ENCODE measurements at places on chromosomes 16 and 17.

GRCh38 chr16:88940862-88941817, 35.9 kb downstream of the CBFA2T3 start:
- DNase-seq = no peak

DNA sequence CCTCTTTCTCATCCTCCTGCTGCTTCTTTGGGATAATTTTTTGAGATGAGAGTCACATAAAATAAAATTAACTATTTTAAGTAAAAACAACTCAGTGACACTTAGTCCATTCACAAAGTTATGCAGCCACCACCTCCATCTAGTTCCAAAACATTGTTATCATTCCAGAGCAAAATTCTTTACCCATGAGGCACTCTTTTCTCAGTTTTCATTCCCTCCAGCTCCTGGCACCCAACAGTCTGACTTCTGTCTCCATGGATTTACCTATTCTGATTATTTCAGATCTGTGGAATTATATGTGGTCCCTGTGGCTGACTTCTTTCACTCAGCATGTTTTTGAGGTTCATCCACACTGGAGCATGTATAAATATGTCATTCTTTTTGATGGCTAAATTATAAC, 239.9 kb upstream of the DYNLRB2 start:
- DNase-seq = no peak

DNA sequence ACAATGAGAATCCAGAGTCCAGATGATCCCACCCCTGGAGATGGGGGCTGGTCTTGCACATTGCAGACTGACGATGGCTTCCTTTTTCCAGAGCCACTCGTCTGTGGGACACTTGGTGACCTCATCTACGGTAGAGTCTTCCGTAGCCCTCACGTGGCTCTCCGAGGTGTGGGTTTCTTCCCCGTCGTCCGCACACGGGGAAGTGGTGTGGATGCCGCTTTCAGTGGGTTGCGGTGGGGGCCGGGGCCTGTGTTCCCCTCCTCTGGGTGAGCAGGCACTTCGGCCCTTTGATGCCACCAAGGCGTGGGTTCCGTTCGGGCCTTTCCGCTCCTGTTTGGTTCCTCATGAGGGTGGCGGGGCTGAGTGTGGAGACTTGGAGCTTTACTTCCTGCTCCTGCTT, 21.4 kb downstream of the BAIAP2 start:
- no peak for DNase-seq

GRCh38 chr17:55320594-55321426, 56.0 kb downstream of the HLF start:
- DNase-seq = no peak

GRCh38 chr17:57605675-57606105, 139.4 kb downstream of the CCDC182 start:
- no peak for DNase-seq
